Hippocampal formation (tissue), 2 donors: ENCODE measurements at places on chromosomes 6 and 20.

GRCh38 chr20:40499391-40499790 lies 189.6 kb downstream of the MAFB start:
- DNase-seq = no peak

DNA sequence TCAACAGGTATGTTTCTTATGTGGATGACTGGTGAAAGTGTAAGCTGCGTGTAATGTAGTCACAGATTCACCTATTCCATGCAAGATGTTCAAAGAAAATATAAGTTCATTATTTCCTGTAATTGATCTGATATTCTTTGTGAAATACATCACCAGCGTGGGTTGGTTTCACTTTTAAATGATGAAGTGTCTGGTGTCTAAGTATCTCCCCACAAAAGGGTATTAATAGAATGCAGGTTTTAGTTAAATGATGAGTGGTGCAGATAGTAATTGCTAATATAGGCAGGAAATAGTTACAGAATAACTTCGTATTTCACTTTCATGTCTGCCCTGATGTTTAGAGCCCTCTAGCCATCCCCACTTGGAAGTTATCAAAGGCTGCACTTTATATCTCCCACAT lies 22.2 kb downstream of the PGBD1 start:
- no peak for DNase-seq

DNA sequence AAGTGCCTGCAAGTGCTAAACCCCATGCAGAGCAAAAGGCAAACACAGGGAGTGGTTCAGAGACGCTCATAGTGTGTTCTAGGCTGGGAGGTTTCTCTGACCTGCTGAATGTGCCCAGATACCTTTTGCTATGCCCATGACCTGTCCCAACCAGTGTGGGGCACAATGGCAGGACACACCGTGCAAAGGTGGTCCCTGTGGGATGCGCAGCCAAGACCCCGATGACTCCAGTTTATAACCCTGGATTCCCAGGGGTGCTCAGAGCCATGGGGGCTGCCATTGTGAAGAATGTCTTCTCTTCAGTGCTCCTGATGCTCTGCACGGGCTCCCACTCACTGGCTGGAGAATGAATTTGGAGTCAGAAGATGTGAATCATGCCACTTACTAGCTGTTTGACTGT lies 2.2 kb upstream of the NINL start:
- no peak for DNase-seq

DNA sequence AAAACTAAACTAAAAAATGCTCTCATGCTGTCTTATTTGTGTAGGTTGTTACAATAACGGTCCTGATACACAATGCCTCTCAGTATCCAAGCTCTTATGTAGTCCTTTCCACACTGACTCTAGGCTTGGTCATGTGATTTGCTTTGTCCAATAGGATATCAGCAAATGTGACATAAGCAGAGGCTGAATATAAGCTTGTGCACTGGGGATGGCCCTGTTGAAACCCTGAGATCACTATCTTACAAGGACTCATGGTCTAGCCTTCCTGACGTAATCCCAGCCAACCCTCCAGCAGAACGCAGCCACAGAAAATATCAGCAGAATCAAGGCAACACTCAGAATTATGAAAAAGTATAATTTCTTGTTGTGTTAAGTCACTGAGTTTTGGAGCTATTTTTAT lies 145.1 kb upstream of the CCN2 start:
- no peak for DNase-seq

DNA sequence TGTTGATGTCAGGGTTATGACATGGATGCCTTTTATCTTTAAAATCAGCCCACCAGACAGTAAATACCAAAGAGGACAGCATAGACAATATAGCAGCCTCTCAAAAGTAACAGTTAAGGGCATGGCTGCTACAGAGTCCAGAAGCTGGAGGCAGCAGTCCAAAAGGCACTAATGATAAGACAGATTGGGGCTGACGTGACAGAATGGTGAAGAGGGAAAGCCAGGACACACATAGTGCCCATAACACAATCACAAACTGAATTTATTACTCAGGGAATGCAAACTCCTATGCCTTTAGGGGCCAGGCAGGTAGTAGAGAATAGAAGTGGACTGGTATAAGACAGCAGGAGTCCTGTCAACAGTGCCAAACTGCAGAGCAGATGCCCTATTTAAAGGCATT lies 40.7 kb downstream of the TP53INP2 start:
- DNase-seq = no peak

DNA sequence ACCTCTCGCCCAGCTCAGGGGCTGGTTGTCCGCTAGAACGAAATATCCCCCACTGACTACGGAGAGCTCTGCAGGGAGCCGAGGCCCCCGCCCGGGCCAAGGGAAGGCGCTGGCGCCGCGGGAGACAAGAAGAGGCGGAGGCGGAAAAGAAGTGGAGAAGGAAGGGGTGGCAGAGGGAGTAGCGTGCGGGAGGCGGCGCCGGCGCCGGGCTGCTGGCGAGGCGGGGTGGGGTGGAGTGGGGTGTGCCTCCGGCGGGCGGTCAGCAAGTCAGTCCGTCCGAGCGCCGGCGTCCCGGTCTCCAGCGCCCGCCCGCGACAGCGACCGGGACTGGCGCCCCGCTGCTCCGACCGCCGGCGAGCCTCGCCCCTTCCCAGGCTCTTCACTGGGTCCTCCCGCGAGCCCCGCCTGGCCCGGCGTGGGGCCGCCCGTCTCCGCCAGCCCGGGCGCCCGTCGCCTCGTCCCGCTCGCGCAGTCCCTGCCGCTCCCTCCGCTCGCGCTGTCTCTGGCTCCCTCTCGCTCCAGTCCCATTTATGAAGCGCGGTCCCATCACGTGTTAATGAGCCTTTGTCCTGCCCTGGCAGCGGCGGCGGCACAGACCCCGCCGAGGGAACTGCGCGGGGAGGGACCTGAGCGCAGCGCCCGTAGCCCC lies at the start of gene CNR1:
TSS of gene CNR1 (minus strand) at position 504 of the 649 bp plus-strand sequence. CDS start 21,073 bp downstream, outside the sequence.
- no peak for DNase-seq

- DNase-seq = no peak
Observed at GRCh38 chr6:47917202-47917601, 135.4 kb downstream of the OPN5 start.

DNA sequence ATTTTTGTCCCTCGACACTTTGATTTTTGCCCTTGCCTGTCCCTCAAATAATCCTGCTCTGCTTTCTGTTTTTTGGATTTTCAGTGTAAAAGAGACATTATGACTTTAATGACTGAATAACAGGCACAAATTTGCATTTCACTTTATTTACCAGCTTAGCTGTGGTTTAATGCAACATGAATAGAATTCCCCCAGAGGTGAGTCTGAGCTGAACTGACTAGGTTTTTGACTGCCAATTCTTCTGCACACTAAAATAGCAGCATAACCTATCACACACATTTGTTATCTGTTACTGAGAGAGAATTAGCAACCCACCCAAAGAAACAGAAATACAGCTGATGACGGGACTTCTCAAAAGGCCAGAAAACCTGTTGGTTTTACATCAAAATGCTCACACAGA lies 3.9 kb upstream of the RBM24 start:
- DNase-seq = no peak

DNA sequence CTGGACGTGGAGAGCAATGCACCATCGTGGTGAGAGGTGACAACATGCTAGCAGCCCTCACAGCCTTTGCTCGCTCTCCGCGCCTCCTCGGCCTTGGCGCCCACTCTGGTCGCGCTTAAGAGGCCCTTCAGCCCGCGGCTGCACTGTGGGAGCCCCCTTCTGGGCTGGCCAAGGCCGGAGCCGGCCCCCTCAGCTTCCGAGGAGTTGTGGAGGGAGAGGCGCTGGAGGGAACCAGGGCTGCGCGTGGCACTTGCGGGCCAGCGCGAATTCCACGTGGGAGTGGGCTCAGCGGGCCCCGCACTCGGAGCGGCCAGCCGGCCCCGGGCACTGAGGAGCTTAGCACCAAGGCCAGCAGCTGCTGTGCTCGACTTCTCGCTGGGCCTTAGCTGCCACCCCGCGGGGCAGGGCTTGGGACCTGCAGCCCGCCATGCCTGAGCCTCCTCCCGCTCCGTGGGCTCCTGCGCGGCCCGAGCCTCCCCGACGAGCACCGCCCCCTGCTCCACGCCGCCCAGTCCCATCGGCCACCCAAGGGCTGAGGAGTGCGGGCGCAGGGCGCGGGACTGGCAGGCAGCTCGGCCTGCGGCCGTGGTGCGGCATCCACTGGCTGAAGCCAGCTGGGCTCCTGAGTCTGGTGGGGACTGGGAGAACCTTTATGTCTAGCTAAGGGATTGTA lies 3.8 kb downstream of the GPX6 start:
- no peak for DNase-seq

DNA sequence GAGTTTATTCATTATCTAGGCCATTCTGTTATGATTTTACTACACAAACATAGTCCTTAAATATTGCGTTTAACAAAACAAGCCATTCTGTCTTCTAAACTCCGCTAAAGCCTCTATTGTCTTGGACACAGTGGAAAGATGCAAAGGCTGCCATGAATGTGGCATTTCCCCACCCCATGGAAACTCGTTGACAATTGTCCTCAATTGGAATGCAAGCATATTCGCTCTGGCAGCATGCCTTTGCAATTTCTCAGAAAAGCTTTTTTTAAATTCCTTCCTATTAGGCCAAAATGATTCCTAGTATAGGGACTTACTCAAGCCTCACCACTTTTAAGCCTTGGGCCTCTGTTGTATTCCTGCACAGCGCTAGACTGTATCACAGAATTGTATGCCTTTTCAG lies 22.8 kb downstream of the OR2A4 start:
- DNase-seq = no peak
